Activated gamma-delta T cell (primary cell): ENCODE measurements at places on chromosomes 1 and 21.

DNA sequence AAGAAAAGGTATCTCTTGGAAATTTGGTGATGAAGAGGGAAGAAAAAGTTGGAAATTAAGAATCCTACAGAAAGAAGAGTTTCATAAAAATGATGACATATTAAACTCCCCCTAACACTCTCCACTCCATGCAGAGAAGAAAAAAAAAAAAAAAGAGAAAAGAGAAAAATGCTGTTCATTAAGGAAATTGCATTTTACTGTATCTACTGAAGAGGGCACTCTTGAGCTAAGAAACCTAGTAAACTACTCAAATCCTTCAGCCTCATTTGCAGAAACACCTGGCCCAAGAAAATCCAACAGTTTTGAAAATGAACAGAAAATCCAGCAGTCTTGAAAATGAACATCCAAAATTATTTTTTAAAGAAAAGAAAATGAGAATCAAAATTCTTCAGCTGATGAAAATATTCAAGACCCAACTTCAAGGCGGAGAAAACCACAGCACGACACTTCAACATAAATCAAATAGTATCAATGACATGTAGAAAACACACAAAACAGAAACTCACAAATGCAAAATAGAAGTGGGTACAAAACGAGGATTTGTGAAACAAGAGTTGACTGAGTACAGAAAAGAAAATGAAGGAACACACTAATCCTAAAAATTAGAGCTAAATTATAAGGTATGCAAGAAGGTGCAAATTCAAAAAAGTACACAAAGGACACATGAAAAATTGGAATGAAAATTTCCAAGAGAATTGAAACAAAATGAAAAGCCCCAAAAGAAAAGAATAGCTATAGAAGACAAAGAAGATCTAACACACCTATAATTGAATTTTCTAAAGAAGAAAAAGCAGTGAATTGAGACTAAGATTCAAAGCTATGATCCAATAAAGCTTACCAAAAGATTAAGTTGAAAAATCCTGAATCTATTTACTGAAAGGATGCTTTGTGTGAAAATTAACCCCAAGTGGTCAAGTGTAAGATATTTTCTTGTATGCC is 73.2 kb upstream of the DNAJC6 start:
- DNase-seq: no peak

DNA sequence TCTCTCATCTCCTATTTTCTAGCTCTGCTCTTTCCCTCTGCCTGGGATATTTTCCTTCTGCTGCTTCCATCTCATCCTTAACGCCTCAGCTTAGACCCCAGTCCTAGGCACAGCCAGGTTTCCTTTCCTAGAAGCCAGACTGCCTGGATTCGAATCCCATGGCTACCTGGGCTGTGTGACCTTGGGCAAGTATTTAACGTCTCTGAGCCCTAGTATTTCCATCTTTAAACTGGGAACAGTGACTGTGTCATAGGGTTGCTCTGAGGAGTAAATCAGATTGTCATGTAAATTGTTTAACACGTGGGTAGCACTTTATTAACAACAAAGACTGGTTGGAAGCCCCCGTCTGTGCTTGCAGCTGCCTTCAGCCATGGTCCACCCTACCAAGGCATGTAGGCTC is 18.4 kb downstream of the DHRS3 start:
- no peak for DNase-seq

- DNase-seq: no peak
Observed at GRCh38 chr1:104266612-104267011, 516.9 kb downstream of the AMY1C start.

GRCh38 chr1:156554971-156555370 is 17.4 kb downstream of the IQGAP3 start:
- DNase-seq: no peak

GRCh38 chr1:226646026-226646869 is 92.8 kb downstream of the ITPKB start:
- DNase-seq: no peak

- no peak for DNase-seq
Observed at GRCh38 chr1:221801251-221801661, 59.4 kb upstream of the DUSP10 start.

DNA sequence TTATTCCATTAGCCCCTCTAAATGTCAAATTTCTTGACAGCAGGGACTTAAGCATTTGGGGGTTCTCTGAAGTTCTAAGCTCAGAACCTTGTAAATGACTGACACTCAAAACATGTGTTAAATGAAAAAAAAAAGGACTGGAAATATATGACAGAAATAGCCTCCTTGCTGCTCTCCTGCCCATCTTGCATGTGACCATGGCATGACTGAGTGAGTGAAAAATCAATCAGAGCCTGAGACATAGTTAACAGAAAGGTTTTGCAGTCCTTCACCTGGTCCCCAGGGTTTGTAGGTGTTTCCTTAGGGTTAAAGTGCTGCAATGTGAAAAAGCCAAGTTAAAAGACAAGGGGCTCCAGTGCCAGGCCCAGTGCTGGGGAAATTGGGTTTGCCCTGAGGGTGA is 168.1 kb downstream of the ZBTB18 start:
- DNase-seq: no peak

DNA sequence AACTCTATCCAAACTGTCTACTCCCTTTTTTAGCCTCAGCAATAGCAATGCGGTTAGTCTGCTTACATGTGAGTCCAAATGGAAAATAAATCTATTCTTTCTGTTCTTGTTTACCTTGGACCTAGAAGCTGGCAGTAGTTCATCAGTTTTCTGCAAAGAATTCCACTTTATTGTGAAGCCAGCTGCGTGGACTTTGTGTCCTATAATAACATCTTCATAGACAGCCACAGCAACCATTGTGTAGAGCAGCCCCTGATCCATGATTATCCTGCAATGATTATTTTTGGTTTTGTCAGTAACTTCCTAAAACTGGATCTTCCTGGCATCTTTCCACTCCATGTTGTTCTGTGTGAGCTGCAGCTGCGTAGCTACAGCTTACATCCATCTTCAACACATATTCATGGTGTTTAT is 408.7 kb downstream of the NUF2 start:
- no peak for DNase-seq

DNA sequence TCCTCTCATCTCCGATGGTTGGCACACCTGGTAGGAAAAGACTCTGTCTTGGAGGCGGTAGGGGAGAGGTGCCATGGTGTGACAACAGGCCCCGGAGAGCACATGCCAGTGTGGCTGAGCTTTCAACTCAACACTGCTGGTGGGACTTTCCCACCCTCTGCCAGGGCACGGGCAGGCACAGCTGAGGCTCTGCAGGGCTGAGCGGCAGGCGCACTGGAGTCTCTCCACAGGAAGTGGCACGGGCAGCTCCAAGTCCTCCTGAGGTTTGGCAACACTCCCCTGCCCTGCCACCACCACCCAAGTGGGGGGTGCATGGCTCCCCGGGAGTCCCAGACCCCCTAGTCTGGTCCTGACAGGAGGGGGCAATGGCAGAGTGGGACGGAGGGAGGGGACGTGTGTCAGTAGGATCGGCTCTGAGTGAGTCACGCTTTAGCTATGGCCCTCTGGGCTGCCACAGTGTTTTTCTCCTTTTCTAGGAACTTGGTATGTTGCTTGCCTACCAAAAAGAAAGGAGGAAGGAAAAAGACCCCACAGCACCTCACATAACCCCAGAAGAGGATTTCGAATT is 27.3 kb upstream of the EVA1B start:
- no peak for DNase-seq

DNA sequence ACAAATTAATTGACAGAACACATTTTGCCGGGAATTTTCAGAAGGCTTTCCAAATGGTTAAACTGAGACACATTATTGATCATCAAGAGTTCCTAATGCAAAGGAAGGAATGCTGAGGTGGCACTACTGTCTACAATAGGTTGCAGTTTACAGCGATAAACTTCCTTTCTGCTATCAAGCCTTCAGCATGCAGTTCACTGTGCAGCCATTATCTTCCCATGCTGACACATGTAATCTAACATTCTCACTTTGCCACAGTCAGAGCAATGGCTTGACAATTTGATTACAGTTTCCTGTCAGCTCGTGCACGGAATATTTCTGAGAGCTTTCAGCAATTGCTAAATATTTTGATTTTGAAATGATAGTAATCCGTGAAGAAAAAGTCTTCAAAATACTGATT is 166.9 kb upstream of the PRMT6 start:
- no peak for DNase-seq

- DNase-seq: no peak
Observed at GRCh38 chr1:1861339-1861730, 29.6 kb downstream of the GNB1 start.

- no peak for DNase-seq
Observed at GRCh38 chr1:235513495-235514366, 9.5 kb upstream of the B3GALNT2 start.

DNA sequence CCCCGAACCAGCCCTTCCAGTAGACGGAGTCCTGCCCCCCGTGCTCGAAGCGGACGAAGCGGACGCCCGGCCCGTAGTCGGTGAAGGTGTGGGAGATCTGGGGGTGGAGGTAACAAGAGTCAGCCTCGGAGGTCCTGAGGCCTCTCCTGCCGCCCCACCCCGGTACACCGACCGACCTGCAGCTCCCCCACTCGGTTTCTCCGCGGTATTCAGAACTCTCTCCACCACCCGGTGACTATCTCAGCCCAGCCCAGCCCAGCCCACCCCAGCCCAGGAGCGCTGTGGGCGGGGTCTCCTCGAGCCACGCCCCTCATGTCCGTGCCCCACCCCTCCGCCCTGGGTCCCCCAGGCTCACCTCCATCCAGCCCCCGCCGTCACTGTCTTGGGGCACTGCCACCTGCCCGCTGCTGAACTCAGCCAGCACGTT is 5.5 kb downstream of the FBXO2 start:
- no peak for DNase-seq

DNA sequence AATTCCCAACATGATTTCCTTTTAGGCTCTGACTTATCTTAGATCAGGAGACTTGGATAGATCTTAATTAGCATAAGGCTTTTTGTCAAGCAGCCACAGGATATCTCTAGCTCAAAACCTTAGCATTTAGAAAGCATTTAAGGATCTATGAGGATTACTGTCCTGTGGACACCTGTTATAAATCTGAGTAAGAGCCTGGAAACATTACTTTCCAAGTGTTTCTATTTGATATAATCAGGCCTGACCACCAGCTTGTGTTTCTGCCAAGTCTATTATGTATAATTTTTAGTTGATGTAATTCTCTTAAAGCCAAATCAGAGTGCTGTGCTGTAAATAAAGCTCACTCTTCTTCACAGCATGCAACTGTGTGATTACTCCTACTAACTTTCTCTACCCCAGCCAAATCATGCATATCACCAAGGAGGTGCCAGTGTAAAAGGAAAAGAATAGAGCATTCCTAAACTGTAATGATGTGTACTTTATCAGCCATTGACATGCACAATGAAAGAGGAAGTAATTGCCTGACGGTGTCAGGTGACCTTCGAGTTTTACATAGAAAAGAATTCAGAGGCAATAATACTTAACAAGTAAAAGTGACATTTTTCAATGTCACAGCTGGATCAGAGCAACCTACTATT is 309.9 kb upstream of the PRMT6 start:
- no peak for DNase-seq

DNA sequence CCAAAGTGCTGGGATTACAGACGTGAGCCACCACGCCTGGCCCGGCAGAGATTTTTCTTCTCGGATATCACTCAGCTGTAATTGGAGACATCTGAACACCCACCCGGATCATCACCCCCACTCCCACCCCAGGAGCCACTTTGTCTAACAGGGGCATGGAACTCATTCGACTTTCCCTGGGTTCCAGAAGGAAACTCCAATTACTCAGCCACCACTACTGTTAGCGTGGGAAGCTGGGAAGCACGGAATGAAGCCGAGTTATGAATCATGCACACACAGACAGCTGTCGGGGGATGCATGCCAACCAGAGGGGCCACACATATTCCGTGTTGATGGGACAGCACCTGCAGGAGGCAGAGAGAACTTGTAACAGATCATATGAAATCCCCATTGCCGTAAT is 85.2 kb downstream of the HLCS start:
- DNase-seq: no peak
